Ascending aorta (tissue), 2 donors: ENCODE measurements at places on chromosomes 11 and 22. TPM values are rescaled to one million over a fixed set of nuclear protein-coding genes. Genes with fewer than 3 reads are reported as not detected.
A peak's percentile ranks its signal among the peaks of the same experiment; 100 is the strongest.

DNA sequence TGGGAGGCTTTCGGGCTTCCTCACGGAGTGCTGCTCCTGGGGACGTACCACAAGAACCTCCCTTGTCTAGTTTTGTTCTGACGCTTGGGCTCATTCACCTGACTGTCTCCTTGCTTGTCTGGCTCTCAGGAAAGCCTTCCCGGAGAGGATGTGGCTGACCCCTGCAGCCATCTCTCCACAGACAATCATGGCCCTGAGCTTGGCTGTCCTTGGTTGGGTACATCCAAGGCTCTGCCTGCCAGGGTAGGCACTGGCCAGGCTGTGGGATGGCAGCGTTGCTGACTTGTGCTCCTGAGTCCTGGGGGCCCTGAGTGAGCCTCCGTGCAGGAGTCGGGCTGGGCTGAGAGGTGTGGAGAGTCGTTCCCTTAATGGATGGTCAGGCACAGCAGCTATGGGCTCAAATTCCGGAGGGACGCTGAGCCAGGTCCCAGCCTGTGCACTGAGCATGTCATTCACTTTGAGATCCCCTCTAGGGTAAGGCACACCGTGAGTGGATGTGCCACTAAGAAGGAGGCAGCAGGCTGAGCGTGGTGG is 32.8 kb downstream of the BCR start:
- H3K36me3 ChIP-seq, result no peaks in the 10 kb centered on the region
- no peak overlapping the region for H3K27ac ChIP-seq
- no peak for DNase-seq
- H3K4me3 ChIP-seq, result no peak overlapping the region

GRCh38 chr22:17980638-17981051 is 43.7 kb downstream of the MICAL3 start:
- H3K27me3 ChIP-seq, result no peaks in the 10 kb centered on the region
- H3K27ac ChIP-seq, result no peak overlapping the region
- H3K4me1 ChIP-seq, result no peaks in the 10 kb centered on the region
- H3K36me3 ChIP-seq, result no peaks in the 10 kb centered on the region

GRCh38 chr11:80503990-80504389 is 1063.2 kb upstream of the TENM4 start:
- DNase-seq, result no peak
- H3K27ac ChIP-seq, result no peak overlapping the region
- peaks cover 9% of the 10 kb centered on the region for H3K4me1 ChIP-seq
- H3K27me3 ChIP-seq, result no peaks in the 10 kb centered on the region
- no peak overlapping the region for H3K4me3 ChIP-seq

Gene ANO5
- total RNA-seq, result not detected

Gene SERHL2
- 3.1 TPM for total RNA-seq

- DNase-seq, result no peak
These were observed 414 bp upstream of the PNPLA3 start for GRCh38 chr22:43923191-43923590.

Gene OR4A16
- total RNA-seq, result not detected

- no peak within 1 kb of the TSS for H3K27ac ChIP-seq
- peaks cover 3% of the 10 kb centered on the region for H3K27me3 ChIP-seq
- H3K4me1 ChIP-seq, result no peaks in the 10 kb centered on the region
These were observed at the start of gene LIF for GRCh38 chr22:30245985-30246813. TSS of gene LIF (minus strand) at chr22:30246759. CDS start at chr22:30246695, 64 bp downstream.

GRCh38 chr11:2095198-2095520 is 44.0 kb downstream of the IGF2 start:
- no peaks in the 10 kb centered on the region for H3K27me3 ChIP-seq
- H3K27ac ChIP-seq, result no peak overlapping the region

- H3K27me3 ChIP-seq, result no peaks in the 10 kb centered on the region
- H3K4me1 ChIP-seq, result peaks cover 49% of the 10 kb centered on the region
- H3K36me3 ChIP-seq, result peaks cover 58% of the 10 kb centered on the region
These were observed 4.6 kb downstream of the ATF4 start for GRCh38 chr22:39524753-39525657.

Gene CTTN
- total RNA-seq, result 166 TPM

DNA sequence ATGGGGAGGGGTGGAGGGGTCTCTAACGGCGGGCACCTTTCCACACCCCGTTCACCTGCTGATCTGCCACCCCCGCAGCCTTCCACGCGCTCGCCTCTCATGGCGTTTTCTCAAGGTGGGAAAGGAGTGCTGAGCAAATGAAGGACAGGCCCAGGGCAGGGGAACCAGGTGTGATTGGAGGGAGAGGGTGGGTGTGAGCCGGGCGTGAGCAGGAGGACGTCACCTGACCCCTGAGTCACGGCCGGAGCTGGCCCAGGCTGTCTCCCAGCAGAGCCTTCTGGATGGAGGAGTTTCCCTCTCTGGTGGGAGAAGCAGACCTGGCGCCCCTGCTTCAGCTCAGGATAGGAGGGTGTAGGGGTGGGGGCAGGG is 14.0 kb upstream of the ARHGAP8 start:
- no peak overlapping the region for H3K4me3 ChIP-seq
- no peaks in the 10 kb centered on the region for H3K36me3 ChIP-seq
- DNase-seq, result no peak
- no peak overlapping the region for H3K27ac ChIP-seq
- no peaks in the 10 kb centered on the region for H3K27me3 ChIP-seq

DNA sequence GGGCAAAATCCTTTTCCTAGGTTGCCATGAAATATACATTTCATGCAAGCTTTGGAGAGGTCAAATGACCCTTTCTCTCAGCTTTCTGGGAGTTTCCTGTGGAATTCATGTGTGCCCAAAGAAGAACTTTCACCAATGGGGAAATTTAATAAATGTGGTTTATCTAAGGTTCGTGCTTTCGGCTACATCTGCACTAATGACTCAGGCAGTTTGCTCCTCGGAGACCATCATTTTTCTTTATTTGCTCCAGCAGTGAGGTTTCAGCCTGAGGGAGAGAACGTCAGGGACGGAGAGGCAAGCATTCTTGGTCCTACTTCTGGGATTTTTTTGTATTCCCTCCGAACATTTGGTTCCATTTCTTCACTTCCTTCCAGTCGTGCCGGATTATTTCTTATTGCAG is 85.2 kb downstream of the FLI1 start:
- no peaks in the 10 kb centered on the region for H3K36me3 ChIP-seq
- H3K4me3 ChIP-seq, result no peak overlapping the region
- no peak for DNase-seq
- H3K27ac ChIP-seq, result no peak overlapping the region

Gene OR5AK2
- not detected for total RNA-seq

- H3K27ac ChIP-seq, result no peak overlapping the region
- H3K36me3 ChIP-seq, result peaks cover 15% of the 10 kb centered on the region
- DNase-seq, result no peak
- H3K27me3 ChIP-seq, result no peaks in the 10 kb centered on the region
These were observed 27.3 kb downstream of the ALKBH8 start for GRCh38 chr11:107538239-107538638.

DNA sequence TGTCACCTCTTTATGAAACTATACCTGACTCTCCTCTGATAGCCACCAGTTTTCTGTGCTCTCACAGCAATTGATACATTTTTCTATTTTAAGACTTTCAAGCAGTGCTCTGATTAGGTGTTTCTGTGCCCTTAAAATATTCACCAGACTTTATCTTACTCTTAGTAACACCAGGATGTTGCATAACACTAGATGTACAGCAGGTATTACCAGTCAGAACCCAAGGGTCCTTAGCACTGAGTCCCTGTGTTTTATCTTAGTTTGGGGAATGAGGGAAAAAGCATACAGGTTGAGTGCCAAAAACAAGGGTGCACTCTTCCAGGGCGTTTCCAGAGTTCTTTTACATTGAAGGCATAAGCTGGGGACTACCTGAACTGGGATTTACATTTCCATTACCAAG is 51.4 kb downstream of the COPB1 start:
- H3K4me1 ChIP-seq, result peaks cover 11% of the 10 kb centered on the region
- DNase-seq, result no peak
- H3K36me3 ChIP-seq, result no peaks in the 10 kb centered on the region
- no peak overlapping the region for H3K4me3 ChIP-seq
- H3K27ac ChIP-seq, result peak overlapping the region; percentile 27

DNA sequence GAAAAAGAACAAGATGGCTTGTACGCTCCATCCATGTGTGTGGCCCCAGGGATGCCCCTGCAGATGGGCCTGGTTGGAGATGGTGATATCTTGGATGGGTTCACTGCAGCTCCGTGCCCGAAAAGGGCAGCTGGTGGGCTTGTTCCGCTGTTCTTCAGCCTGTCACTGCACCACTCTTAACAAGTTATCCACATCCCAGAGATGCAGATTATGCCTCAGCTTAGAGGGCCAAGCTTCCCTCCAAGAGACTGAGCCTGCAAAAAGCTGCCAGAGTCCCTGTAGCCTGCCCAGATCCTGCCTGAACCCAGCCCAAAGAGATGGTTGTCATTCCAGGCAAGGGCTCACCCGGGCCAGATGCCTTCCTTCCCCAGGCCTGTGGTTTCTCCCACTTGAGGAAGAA is 308.0 kb downstream of the OPCML start:
- H3K27me3 ChIP-seq, result no peaks in the 10 kb centered on the region
- H3K36me3 ChIP-seq, result no peaks in the 10 kb centered on the region
- no peak for DNase-seq
- no peaks in the 10 kb centered on the region for H3K4me1 ChIP-seq
- no peak overlapping the region for H3K27ac ChIP-seq

Gene ANGPTL5
- not detected for total RNA-seq

DNA sequence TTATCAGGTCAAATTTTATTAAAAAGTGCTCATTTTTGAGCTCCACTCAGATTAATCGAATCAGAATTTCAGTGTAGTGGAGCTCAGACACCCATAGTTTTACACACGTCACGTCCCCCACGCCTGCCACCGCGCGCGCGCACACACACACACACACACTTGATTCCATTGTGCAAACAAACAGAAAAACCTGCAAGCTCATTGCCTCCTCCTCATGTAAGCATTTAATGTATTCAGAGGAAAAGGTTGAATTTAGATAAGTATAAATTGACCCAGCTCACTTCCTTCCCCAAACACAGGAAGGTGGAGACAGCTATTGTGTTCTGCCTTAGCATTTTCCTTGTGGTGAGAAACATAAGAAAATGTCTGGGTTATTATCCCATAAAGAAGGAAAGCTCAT is 336.7 kb downstream of the LUZP2 start:
- no peak for DNase-seq

GRCh38 chr11:12817681-12818332 is 143.6 kb downstream of the TEAD1 start:
- no peaks in the 10 kb centered on the region for H3K36me3 ChIP-seq
- H3K4me3 ChIP-seq, result no peak overlapping the region
- no peak for DNase-seq
- H3K4me1 ChIP-seq, result peaks cover 13% of the 10 kb centered on the region

DNA sequence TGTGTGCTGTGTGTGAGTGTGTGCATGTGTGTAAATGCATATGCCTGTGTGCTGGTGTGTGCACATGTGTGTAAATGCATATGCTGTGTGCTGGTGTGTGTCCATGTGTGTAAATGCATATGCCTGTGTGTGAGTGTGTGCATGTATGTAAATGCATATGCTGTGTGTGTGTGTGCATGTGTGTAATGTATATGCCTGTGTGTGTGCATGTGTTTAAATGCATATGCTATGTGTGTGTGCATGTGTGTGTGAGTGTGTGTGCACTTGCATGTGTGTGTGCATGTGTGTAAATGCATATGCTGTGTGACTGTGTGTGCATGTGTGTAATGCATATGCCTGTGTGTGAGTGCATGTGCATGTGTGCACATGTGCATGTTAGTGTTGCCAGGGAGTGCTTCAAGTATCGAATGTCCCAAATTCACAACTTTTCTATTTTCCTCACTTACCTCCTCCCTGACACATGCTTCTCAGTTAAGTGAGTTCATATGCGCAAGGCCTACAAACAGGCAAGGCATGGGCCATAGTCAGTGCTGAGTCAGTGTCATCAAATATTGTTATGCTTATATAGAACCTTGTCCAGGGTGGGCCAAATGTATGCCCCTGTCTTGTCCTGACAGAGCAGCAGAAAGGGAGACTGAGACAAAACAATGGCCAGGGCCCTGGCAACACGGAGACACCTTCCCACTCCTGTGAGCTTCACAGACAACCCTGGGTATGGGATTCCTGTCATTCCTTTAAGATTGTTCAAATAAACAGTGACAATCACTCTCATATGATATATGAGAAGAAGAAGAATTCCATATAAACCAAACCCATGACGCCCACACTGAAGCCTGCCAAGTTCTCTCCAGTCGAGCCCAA is 38.6 kb downstream of the GGTLC2 start:
- no peak for DNase-seq
- no peaks in the 10 kb centered on the region for H3K4me1 ChIP-seq
- H3K27me3 ChIP-seq, result no peaks in the 10 kb centered on the region
- no peak overlapping the region for H3K27ac ChIP-seq
- no peak overlapping the region for H3K4me3 ChIP-seq

GRCh38 chr11:93652161-93652597 is 9.3 kb upstream of the CEP295 start:
- no peaks in the 10 kb centered on the region for H3K4me1 ChIP-seq
- no peaks in the 10 kb centered on the region for H3K27me3 ChIP-seq
- no peak overlapping the region for H3K4me3 ChIP-seq
- H3K36me3 ChIP-seq, result no peaks in the 10 kb centered on the region
- DNase-seq, result no peak
- H3K27ac ChIP-seq, result no peak overlapping the region

DNA sequence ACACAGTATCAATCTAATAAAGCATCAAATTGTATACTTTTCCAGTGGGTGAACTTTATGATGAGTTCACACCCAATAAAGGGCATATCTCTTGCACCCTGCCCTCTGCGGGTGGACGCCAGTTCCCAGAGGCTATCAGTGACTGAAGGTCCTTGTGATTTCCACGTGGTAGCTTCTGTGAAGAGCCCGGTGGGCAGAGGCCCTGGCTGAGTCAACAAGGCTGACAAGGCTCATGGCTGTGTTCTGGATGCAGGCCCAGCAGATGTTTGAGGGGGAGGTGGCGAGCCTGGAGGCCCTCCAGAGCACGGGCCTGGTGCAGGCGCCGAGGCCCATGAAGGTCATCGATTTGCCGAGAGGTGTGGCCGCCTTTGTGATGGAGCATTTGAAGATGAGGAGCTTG is 71.4 kb downstream of the PIWIL3 start:
- no peaks in the 10 kb centered on the region for H3K4me1 ChIP-seq
- no peak overlapping the region for H3K4me3 ChIP-seq
- no peaks in the 10 kb centered on the region for H3K27me3 ChIP-seq
- H3K36me3 ChIP-seq, result no peaks in the 10 kb centered on the region
- no peak overlapping the region for H3K27ac ChIP-seq

DNA sequence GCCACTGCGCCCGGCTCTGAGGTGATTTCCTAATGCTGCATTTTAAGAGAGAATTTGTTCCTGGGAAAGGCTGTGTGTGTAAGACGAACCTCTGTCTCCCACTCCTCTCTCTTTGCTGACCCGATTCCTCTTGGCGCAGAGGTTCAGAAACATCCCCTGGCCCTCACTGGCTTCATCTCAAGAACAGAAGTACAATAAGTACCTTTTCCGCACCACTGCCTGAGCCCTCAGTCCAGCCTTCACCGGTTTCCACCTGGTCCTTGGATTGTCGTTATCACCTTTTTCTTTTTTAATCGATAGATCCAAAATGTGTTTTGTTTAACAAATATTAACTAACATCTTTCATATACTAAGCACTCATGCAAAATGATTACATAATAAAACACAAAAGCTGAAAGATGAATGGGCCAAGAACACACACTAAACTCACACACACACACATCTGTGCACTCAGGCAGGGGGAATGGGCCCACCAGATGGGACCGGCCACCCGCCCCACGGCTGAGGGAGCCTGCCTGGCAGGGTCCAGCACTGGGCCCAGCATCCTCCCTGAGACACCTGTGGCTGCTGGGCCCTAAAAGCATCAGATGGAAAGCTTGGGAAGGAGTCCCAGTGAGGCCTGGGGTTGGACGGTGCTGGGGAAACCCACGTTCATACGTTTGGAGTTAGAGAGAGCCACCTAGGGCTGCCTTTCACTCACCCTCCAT is 50.4 kb upstream of the A4GALT start:
- no peak overlapping the region for H3K4me3 ChIP-seq
- DNase-seq, result no peak
- H3K27me3 ChIP-seq, result no peaks in the 10 kb centered on the region
- peaks cover 10% of the 10 kb centered on the region for H3K4me1 ChIP-seq
